Daoy (cell line): ENCODE measurements at places on chromosomes 11 and 22.

DNA sequence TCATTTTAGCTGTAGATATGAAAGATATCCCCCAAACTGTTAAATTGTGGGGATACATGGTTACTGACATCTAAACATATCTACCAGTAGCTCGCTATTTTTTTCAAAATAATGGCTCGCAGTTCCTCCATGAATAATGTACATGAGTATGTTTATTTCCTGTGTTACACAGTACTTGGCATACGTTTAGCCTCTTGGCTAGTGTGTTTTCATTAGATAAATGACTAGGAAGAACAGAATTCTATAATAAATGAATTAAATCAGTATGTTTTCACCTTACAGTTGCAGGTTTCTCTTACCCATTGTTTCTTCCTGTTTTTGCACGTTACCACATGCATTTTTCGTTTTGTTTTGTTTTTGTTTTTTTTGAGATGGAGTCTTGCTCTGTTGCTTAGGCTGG, 21.8 kb downstream of the RNF169 start:
- DNase-seq: no peak

DNA sequence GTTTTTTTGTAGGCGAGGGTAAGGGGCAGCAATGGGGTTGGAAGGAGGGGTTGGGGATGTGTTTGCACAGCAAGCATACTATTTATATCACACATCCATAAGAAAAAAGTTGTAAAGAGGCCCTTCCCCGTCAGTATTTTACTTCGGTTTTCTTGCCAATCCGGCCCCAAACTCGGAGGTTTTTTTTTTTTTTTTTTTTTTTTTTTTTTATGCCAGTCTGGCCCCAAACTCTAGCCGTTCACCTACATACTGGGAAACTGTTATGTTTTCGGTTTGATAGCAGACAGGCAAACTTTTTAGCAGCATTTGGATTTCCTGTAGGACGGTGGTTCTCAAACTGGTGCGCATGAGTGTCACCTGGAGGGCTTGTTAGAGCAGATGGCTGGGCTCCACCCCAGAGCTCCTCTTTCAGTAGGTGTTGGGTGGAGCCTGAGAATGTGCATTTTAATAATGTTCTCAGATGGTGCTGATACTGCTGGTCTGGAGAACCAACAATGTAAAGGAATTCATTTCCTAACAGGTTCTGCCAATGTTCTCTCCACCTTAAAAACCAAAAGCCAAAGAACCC, 76.5 kb upstream of the ZBED5 start:
- no peak for DNase-seq

DNA sequence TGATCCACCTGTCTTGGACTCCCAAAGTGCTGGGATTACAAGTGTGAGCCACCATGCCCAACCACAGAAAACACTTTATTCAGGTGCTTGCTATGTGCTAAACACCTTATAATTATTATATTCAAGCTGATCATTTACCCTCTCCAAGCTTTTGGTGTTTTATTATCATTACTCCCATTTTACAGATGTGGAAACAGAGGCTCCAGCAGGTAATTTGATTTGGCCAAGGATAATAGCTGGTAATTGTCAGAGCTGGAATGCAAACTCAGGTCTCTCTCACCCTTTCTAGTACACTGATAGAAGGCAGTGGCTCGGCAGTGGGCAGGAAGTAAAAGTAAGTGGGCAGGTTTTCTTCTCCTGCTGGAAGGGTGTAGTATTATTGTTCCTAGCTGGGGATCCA, 3.8 kb upstream of the TPST2 start:
- no peak for DNase-seq

- no peak for DNase-seq
Observed at GRCh38 chr11:91158891-91159537, 936.2 kb upstream of the CHORDC1 start.

GRCh38 chr11:103928040-103928801, 108.2 kb upstream of the DDI1 start:
- no peak for DNase-seq
